ENCODE measurements at places on chromosomes 6 and 20.

- DNase-seq, result no peak
Observed at GRCh38 chr20:57716202-57716601, 6.4 kb upstream of the PMEPA1 start.

DNA sequence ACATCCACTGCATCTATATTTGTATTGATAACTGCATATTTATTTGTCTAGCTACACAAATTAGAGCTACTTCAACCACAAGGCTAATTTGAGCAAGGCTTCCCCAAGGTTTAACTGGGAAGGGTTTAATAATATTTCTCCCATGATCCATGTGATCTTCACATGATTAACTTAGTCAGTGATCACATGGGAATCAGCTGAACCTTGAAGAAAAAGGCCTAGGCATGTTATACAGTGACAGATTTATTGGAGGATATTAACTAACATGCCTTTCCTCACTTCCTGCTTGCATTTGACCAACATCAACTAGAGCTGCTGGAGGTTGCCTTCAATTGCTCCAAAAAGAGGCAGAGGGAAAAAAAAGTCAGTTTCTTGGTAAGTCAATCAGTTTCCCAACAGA is 417.0 kb downstream of the HAO1 start:
- no peak for DNase-seq

DNA sequence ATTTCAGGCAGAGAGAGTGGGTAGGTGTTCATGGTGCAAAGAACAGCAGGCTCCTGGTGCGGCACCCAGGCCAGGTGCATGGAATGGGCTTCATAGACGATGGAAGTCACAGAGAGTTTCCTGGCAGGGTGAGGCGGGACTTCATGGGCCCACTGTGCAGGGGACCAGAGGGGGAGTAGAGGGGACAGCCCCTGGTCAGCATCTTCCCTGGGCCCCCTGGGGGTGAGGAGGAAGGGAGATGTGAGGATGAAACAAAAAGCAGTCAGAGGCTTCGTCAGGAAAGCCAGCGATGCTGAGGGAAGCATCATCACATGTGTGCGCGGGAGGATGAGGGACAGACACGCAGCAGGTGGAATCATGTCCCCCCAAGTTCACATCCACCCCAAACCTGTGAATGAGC is 2.4 kb upstream of the THBS2 start:
- DNase-seq, result no peak

DNA sequence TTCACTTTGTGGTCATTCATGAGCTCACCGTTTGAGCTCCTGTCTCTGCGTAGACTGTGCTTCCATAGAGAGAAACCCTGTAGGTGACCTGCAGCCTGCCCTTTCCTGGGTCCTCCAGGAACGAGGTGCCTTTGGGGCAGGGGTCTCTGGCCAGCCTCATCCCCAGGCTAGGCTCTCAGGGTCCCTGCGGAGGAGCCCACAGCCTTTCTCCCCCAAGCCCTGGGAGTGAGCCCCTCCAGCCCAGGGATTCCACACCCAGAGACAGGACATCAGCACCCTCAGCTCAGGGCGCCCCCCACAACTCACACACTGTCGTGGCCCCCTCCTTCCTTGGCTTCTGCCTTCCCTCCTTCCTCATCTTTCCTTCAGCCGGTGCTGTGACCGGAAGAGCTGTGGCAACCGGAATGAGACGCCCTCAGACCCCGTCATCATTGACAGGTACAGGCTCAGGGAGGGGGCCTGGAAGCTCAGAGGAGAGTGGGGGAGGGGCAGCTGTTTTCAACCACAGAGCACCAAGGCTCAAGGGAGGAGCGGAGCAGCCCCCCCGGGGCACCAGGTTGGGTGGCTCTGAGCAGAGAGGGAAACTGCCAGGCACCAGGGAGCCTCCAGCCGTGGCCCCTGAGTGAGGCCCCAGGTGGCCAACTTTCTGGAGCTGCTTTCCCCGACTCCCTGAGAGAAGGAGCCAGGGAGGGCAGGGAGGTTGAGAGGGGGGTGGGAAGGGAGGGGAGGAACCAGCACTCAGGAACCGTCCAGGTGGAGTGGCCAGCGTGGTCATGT is 16.8 kb downstream of the EBF4 start:
- no peak for DNase-seq

GRCh38 chr6:30200551-30201281 is 12.5 kb downstream of the TRIM26 start:
- DNase-seq, result no peak

GRCh38 chr6:159056003-159056402 is 11.2 kb upstream of the TAGAP start:
- DNase-seq, result no peak

DNA sequence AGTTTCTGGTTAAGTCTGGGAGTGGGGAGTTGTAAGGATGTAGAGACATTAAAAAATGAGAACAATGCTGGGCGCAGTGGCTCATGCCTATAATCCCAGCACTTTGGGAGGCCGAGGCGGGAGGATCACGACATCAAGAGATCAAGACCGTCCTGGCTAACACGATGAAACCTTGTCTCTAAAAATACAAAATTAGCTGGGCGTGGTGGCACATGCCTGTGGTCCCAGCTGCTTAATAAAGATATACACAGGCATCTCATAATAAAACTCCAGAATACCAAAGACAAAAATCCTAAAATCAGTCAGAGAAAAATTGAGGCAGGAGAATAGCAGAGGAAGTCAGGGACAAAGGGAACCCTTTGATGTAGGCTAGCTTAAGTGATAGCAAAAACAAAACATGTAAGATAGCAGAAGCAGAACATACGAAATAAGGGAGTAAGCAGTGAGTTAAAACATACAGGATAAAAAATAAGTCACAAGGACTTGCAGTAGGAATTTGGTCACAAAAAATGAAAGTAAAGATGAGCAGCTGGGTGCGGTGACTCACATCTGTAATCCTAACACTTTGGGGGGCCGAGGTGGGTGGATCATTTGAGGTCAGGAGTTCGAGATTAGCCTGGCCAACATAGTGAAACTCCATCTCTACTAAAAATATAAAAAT is 23.6 kb downstream of the DDX43 start:
- DNase-seq, result no peak
